Ascending aorta (tissue), 2 donors: ENCODE measurements at places on chromosomes 5 and 9. TPM values are rescaled to one million over a fixed set of nuclear protein-coding genes. Genes with fewer than 3 reads are reported as not detected.

Gene PFN3
- not detected for total RNA-seq

Gene SCGB3A1
- total RNA-seq, result not detected

Gene SPATA31C1
- not detected for total RNA-seq

Gene FOXD4L4
- not detected for total RNA-seq

Gene CTXN3
- total RNA-seq, result not detected

Gene IL3
- not detected for total RNA-seq

Gene SLC46A2
- not detected for total RNA-seq

Gene NRARP
- 51.7 TPM for total RNA-seq

Gene PCDHA1
- total RNA-seq, result not detected

Gene ROR2
- total RNA-seq, result 0.32 TPM

Gene ASTN2
- total RNA-seq, result 2.3 TPM

Gene BNC2
- total RNA-seq, result 25.5 TPM

Gene COX7C
- total RNA-seq, result 128 TPM

Gene BHMT2
- 2.9 TPM for total RNA-seq

Gene MLLT3
- 16.8 TPM for total RNA-seq

Gene TMEFF1
- total RNA-seq, result not detected

Gene LECT2
- total RNA-seq, result not detected

Gene SOX30
- not detected for total RNA-seq

Gene PRRX2
- 112 TPM for total RNA-seq

Gene BTNL8
- not detected for total RNA-seq

Gene MORN5
- not detected for total RNA-seq

Gene PCDHA4
- total RNA-seq, result not detected

Gene NUTM2F
- not detected for total RNA-seq

Gene MUSK
- total RNA-seq, result not detected

Gene TOR4A
- total RNA-seq, result 38.3 TPM

Gene OR1Q1
- not detected for total RNA-seq

Gene LCN15
- total RNA-seq, result not detected
